ENCODE measurements at places on chromosomes 16 and 17. TPM values are rescaled to one million over a fixed set of nuclear protein-coding genes. Genes with fewer than 3 reads are reported as not detected.

The SCARF1 gene
- 13.9 TPM for total RNA-seq

DNA sequence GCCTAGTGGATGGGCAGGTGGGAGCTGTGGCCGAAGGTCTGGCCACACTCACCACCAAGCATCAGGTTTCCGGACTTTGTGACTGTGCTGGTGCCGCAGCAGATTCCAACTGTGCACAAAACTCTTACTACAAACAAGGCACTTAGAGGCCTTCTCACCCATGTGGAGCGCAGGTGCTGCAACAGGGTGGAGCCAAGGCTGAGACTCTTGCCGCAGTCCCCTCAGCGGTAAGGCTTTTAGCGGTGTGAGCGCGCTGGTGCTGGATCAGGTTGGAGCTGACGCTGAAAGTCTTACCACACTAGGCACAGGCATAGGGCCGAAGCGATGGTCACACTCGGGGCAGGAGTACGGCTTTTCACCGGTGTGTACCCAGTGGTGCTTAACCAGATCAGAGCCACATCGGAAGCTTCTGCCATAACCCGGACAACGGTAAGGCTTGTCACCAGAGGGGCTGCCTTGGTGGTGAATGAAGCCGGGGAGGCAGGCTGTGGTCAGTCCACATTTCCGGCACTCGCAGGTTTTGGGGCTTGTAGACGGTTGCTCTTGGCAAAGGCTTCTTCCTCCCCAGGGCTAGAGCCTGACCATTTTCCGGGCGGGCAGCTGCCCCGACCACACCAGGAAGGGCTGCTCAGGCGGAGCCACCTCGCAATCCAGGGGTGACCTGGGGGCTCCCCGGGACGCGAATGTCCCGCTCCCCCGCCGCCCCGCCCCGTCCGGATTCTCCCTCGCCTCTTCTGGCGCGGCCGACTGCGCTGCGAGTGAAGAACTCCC lies 1.0 kb upstream of the ARMC5 start:
- DNase-seq, result peak; percentile 90

The GPR139 gene
- not detected for total RNA-seq

DNA sequence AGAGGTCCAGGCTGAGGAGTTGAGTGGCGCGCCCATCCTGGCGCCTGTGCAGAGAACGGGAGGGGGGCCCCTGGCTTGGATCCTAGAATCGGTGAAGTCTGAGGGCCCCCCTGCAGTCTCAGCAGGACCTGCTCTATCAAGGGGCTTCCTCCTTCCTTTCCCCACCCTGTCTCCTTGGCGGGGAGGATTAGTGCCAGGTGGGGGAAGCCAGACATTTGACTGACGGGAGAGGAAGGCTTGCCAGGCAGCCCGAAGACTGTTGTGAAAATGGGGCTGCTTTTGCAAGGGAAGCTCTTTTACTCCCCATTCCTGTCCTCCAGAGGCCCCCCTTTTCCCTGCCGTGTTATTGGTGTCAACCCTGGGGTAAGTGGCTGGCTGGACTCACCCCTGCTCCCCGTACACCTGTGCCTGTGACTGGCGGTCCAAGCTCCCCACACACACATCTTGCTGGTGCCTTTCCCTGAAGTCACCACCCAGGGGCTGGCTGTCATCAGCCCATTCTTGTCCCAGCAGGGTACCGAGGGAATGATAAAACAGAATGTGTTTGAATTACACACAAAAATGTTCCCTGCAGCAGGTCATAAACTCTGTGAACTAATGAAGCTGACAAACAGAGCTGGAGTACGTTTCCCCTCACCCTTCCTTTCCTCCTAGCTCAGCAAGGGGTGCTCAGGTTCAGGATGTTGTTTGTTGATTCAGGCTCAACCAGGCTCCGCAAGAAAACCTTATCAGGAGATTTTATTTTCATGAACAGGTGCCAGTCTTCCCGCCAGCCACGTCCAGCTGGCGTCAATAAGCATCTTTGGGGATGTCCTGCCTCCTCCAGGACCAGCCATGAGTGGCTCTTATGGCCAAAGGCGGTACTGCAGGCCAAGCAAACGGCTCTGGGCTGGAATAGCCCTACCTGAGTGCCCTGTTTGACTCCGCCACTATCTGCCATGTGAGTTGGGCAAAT lies 4.4 kb upstream of the ARMC7 start:
- no peak for DNase-seq

DNA sequence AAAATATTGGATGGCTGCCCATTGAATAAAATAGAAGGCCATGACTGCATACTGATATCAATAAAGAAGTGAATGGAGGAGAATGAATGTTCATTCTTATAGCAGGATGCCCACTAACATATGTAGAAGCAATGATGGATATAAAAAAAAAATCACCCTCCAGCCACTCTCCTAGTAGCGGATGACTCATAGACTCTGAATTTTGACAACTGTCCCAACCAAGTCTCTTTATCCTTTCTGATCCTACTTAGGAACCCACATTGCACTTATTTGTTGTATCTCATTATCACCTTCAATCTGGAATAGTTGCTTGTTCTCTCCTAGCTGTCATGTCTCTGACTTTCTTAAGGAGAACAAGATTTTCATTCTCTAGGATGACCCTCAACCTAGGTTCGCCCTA lies 429.9 kb downstream of the HS3ST3B1 start:
- no peak for DNase-seq

Data from posterior vena cava (tissue), 2 donors.